Activated CD4-positive, alpha-beta T cell treated with anti-CD3 and anti-CD28 coated beads, Interleukin-2, amount 10 ng/mL, durations not matched to agents 7 days and 5 days (primary cell): ENCODE measurements at places on chromosomes 12 and 14. TPM values are rescaled to one million over a fixed set of nuclear protein-coding genes. Genes with fewer than 3 reads are reported as not detected.

Gene AQP2
- total RNA-seq, result not detected

Gene GUCY2C
- total RNA-seq, result not detected

Gene TEAD4
- 0.69 TPM for total RNA-seq

Gene PLA2G1B
- total RNA-seq, result not detected

Gene ZDHHC22
- not detected for total RNA-seq

Gene KRT71
- not detected for total RNA-seq

Gene TSPAN11
- total RNA-seq, result not detected

Gene ATF1
- total RNA-seq, result 51.3 TPM

Gene DNAJC22
- total RNA-seq, result not detected

Gene TAS2R7
- not detected for total RNA-seq
